Spleen (tissue), 13 donors: ENCODE measurements at places on chromosomes 5 and 9.

DNA sequence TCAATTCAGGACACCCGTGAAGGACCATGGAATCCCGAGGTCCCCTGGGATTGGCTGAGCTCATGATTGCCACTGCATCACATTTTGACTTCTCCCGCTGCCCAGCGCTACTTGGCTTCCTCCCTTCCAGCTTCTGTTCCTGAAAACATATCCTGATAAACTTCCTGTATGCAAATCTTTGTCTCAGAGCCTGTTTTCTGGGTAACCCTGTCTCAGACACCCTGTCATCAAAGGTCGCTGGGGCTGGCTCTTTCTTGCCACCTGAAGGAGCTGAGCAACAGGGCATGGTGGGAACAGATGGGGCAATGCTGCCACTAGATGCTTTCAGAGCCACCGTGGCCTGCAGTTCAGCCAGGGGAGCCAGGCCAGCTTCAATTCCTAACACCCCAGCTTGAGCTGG lies 154.3 kb upstream of the TBC1D2 start:
- no peak for DNase-seq

DNA sequence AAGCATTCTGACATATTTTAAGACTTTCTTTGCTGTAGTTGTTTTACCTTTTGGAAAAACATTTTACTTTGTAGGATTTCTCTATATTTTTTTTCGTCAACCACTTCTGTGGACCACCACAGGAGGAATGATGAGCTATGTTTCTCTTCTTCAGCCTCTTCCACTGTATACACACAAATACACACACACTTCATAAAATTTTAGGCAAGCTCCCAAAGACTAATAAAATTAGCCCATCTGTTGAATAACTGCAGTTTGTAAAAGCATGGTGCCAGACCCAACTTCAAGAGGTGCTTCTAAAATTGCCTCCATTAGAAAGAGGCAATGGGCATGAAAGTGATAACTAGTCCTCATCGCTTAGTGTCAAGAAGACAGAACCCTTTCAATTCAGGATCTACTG lies 4.1 kb upstream of the CEP120 start:
- DNase-seq: no peak

DNA sequence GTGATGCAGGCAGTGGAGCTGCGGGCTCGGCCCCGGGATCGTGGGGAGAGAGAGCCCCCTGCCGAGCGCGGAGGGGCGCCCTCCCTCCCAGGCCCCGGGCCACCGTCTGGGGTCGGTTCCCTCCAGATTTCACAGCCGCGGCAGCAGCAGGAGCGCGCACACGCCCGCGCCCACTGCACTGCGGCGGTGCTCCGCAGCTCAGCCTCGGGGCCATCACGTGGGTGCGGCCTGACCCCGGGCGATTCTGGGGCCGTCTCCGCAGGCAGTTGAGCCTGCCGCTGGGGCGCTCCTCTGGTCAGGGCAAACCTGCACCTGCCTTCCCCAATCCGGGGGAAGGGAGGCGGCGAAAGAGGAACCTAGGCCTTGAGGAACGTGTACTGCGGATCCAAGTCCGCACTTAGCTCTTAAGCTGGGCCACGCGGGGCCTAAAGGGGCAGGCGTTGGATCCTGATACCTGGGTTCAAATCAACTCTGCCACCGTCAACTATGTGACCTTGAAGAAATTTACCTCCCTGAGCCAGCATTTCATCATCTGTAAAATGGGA lies 9.4 kb upstream of the DELE1 start:
- peak; percentile 93 for DNase-seq

DNA sequence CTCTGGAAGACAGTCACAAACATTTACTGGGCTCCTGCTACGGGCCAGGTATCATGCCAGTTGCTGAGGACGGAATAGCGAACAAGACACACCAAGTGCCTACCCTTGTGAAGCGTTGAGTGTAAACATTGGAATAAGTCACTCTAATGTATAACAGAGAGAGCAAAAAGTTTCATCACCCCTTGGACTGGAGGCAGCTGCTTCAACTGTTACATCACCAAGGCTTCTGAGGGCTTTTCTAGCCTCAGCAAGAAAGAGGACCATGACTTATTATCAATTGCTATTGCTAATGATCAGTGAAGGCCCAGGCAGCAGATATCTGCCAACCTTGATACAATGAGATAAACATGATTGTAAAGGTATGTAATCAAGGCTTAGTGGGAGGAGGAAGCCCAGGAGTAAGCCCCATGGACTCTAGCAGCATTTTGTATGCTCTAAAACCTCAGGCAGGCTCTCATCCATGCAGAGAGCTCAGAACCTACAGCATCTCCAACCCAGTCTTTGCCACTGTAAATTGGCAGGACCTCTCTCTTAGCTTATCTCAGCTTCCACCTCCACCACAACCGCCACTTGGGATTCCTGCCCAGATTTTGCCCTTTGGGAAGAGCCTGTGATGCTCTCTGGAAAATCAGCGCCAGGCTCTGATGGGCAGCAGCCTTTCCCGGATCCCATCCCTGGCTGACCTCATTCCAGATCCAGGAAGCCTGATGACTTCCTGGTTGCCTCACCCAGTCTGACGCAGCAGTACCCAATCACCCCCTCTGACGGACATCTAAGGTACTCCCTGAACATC lies 54.5 kb downstream of the ADAM19 start:
- DNase-seq: no peak

DNA sequence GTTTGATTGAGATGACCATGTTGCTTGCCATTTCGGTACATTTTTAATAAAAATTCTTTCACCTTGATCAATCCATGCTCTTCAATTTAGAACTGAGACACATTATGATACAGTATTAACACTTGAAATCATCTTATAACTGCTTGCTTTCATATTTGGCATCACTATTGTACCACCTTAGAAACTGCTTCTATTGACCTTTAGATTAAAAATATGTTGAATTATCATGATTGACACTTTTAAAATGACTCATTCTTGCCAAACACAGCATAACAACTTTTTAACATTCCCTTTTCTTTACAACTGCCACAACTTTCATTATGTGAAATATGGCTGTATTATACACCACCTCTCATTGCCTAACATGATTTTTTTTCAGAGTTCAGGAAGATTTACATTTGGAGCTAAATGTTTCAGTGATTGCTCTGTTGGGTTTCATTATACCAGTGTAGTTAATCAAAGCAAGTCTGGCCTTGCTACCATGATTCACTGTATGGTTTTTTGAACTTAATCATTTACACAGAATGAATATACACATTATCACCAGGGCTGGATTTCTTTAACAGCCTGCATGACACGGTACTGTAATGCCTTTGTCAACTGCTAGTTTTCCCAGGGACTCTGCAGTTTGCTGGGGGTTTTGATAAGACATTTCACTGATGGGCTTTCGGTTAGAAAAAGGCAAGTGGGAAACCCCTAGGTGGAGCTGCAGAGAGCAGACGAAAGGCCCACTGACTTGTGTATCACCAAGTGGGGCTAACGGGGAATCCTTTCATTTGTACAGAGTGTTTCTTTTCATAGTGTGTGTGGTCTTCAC lies 93.6 kb upstream of the TLE4 start:
- DNase-seq: no peak

DNA sequence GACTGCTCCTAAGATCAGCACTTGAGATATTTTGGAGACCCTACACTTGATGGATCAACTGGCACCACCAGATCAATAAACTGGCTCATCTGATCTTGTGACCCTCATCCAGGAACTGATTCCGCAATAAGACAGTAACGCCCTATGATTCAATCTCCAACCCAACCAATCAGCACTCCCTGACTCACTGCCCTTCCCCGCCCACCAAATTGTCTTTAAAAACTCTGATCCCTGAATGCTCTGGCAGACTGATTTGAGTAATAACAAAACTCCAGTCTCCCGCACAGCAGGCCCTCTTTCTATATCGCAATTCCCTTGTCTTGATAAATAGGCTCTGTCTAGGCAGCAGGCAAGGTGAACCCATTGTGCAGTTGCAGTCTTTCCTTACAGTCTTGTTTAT lies 677.0 kb downstream of the LRRC70 start:
- no peak for DNase-seq

DNA sequence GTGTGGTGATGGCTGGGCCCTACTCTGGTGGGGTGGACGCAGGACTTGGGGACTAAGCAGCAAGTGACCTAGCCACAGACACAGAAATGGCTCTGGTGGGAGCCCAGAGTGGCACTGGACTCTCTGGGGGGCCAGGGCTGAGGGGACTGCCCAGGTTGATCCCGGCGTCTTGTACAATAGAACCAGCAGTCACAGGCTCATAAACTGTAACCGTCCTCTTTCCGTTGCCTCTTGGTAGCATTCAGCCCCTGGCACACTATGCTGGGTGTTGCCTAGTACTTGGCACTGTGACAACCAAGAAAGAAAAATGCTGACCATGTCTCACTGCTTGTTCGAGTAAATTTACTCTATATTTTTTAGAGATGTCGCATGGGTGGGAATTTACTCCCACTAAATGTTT lies 80.5 kb downstream of the DAB2IP start:
- no peak for DNase-seq

DNA sequence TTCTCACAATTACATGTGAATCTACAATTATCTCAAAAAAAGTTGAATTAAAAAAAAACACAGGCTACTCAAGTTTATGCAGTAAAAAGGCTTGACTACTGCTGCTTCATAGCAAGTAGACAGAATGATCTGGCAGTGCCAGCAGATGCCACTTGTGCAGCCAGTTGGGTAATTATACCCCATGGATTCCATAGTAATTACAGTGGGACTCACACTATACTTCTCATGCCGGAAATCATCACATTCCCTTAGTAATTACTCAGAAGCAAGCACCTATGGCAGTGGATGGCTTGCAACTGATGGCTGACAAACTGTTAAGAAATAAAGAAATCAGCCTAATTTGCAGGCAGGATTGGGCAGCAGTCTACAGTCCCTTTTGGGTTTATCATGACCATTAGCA lies 463.2 kb upstream of the KLF4 start:
- no peak for DNase-seq

GRCh38 chr9:3783156-3783555 lies 257.4 kb upstream of the RFX3 start:
- DNase-seq: no peak

- DNase-seq: no peak
These were observed 158.3 kb upstream of the TSLP start for GRCh38 chr5:110913221-110913620.

DNA sequence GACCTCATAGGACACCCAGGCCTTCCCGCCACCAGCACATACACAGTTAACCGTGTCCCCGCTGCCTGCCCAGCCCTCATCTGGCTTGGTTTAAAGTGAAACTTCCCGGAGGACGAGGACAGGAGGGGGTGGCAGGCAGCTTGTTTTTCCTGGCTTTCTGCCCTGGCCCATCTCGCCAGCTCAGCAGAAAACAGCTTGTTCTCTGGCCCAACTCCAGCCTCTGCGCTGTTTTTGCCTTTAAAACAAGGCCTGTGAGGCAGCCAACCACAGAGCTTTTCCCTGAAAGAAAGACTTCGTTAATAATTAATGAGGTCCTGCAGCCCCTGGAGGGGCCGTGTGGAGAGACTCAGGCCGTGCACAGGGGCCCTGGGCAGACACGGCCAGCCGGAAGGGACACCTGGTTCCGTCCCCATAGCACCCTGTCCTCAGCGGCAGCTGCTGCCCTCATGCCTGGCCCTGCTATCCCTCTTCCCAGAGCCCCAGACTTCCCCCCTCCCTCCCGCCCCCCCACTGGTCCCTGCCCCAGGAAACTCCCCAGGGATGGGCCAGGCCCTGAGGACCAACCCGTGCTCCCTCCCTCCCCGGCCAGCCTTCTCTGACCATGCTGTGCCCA lies 108.7 kb downstream of the RXRA start:
- DNase-seq: peak; percentile 88
